ENCODE measurements at places on chromosomes 7 and 10. TPM values are rescaled to one million over a fixed set of nuclear protein-coding genes. Genes with fewer than 3 reads are reported as not detected.

Gene CAMK2G
- total RNA-seq, result 29.9 TPM

Gene NCAPG2
- 119 TPM for total RNA-seq

DNA sequence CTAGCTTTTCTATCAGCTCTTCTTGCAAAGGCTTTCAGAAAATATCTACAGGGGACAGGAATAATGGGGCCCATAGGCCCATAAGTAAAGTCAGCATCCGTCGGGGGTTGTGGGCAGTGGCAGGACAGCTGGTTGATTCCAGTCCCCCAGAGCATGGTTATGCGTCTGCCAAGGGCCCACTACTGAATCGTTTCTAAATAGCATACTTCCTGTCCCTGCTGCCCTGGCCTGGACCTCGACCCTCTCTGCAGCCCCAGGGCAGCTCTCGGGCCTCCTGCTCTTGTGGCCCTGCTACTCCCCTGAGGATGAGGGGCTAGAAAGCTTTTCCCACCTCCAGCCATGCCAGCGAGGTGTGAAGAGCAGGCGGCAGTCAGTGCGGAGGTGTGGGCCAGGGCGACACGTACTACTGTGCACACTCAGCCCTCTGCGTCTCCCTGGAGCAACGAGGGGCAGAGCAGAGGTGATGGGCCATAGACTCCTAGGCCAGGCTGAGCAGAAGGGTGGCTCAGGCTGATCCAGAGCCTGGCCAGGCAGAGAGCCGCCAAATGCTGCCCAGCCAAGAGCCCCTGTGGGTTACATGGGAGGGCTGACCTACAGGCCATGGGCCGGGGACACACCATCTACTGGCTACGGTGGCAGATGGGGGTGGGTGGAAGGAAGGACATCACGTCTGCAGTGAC, 4.7 kb upstream of the OPN4 start:
- DNase-seq, result no peak
- H3K4me1 ChIP-seq, result 0 out of 2 replicates have a peak, but pooled peaks cover 2% of the 10 kb centered on the region
- no peak overlapping the region for H3K27ac ChIP-seq
- no peak overlapping the region for H3K4me3 ChIP-seq
- H3K36me3 ChIP-seq, result no peaks in the 10 kb centered on the region

GRCh38 chr10:78782441-78782840, 286.3 kb upstream of the ZMIZ1 start:
- no peak overlapping the region for H3K27ac ChIP-seq
- H3K27me3 ChIP-seq, result no peaks in the 10 kb centered on the region
- no peaks in the 10 kb centered on the region for H3K36me3 ChIP-seq
- no peak overlapping the region for H3K4me3 ChIP-seq

GRCh38 chr7:41716691-41717090, 13.8 kb upstream of the INHBA start:
- no peaks in the 10 kb centered on the region for H3K4me1 ChIP-seq
- DNase-seq, result no peak
- no peak overlapping the region for H3K27ac ChIP-seq
- no peaks in the 10 kb centered on the region for H3K36me3 ChIP-seq

GRCh38 chr10:132382231-132382922, 14.6 kb upstream of the PWWP2B start:
- DNase-seq, result no peak
- no peaks in the 10 kb centered on the region for H3K36me3 ChIP-seq
- H3K4me1 ChIP-seq, result no peaks in the 10 kb centered on the region
- H3K4me3 ChIP-seq, result no peak overlapping the region

DNA sequence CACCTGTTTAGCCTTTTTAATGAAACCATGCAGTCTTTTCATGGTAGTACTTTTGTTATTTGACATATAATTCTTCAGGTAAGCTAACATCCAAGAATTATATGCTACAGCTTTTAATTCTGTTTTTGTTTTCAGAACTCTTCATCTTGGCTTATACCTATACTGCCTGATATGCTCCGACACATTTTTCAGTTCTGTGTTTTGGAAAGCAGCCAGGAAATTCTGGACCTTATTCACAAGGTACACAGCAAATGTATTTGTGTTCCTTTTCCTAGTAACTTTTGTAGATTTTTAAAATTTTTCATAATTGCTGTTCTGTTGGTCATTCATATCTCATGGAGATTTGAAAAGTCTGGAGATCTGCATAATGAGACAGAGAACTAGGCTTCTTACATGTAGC, 56.7 kb downstream of the BTAF1 start:
- no peak overlapping the region for H3K4me3 ChIP-seq
- H3K27me3 ChIP-seq, result no peaks in the 10 kb centered on the region
- H3K4me1 ChIP-seq, result no peaks in the 10 kb centered on the region
- peaks cover 56% of the 10 kb centered on the region for H3K36me3 ChIP-seq

Measured in H1 (cell line).